ENCODE measurements at places on chromosomes 4 and X.

- peak; percentile 19 for DNase-seq
Observed at GRCh38 chrX:46796574-46797191, 37.8 kb upstream of the SLC9A7 start.

DNA sequence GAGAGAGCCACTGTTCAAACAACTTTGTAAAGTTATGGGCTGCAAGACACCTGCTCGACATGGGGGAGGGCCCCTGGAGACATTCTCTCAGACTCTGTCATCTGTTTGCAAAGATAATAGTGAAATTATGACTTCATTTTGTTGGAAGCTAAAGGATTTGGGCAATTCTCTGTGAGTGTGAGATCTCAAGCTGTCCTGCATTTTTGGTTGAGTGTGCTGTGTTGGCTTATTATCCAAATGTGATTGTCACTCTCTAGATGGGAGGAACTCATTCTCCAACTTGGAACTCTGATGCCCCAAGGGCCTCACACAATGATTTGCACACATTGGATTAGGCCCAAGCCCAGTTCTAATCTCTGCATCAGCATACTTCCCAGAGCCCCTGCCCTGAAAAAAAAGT, 63.7 kb downstream of the STK32B start:
- DNase-seq, result no peak

GRCh38 chr4:52721968-52722815, 29.0 kb downstream of the ERVMER34-1 start:
- DNase-seq, result peak; percentile 96

GRCh38 chrX:119942173-119942819, 1.3 kb downstream of the NKAP start:
- no peak for DNase-seq

- DNase-seq, result no peak
Observed at GRCh38 chrX:86215260-86215659, 67.0 kb downstream of the DACH2 start.

DNA sequence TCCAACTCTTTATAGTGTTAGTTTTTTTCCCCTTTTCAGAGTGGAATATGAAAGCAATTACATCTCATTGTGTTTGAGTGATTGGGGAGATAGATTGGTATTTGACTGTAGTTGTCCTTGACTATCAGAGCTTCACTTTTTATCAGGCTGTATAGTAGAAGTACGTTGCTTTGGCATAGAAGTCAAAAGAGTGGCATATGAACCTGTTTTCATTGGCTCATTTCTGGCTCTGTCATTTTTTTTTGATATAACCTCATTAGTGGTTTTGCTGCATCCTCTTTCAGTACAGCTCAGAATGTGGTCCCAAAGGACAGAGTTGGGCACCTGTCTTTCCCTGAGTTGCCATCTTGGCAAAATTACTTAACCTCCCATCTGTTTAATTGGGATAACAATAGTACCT, 1.4 kb downstream of the TMA16 start:
- peak; percentile 31 for DNase-seq

DNA sequence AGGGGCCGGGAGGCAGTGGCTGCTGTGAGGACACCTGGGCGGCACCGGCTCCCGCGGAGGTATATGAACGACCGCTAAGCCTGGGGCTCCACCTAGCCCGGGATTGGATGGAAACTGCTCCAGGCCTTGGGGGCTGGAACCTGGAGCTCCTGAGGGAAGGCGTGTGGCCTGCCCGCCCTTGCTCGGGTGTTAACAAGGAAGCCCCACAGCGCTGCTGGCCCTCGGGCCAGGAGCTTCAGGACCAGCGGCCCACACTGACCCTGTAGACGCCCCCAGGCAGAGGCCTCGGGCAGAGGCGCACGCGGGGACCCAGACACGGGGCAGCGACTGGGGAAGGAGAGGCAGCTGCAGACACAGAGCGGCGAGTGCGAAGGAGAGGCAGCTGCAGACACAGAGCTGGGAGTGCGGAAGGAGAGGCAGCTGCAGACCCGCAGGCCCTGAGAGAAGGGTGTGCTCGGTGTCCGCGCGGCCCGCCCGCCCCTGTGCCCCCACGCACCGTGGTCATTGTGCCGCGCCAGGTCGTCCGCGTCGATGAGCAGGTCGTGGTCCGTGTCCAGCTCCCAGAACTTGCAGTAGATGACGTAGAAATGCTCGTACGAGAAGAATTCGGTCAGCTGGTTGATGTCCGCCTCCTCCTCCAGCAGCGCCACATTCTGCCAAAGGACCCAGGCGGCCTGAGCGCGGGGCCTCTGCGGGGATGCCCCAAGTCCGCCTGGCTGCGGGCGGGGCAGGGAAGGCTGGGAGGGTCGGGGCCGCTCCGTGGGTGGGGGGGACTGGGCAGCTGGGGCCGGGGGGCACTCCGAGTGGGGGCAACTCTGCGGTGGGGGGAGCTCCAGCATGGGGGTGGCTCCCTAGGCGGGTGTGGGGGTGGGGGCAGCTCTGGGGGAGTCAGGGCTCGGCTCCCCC, 26.7 kb upstream of the GTPBP6 start:
- no peak for DNase-seq

GRCh38 chr4:55186700-55187099, 61.3 kb upstream of the KDR start:
- no peak for DNase-seq

GRCh38 chr4:147453561-147454141, 27.2 kb upstream of the EDNRA start:
- no peak for DNase-seq

GRCh38 chrX:56789518-56790070, 60.6 kb downstream of the NBDY start:
- no peak for DNase-seq

GRCh38 chr4:173698557-173699262, 168.7 kb upstream of the HAND2 start:
- no peak for DNase-seq

- no peak for DNase-seq
Observed at GRCh38 chrX:82087699-82088098, 885.8 kb downstream of the SH3BGRL start.
